Right cardiac atrium (tissue), 5 donors: ENCODE measurements at places on chromosomes 16 and 17. TPM values are rescaled to one million over a fixed set of nuclear protein-coding genes. Genes with fewer than 3 reads are reported as not detected.

Gene SLC6A2
- not detected for polyA plus RNA-seq

Gene ABCA6
- polyA plus RNA-seq: 33.0 TPM

DNA sequence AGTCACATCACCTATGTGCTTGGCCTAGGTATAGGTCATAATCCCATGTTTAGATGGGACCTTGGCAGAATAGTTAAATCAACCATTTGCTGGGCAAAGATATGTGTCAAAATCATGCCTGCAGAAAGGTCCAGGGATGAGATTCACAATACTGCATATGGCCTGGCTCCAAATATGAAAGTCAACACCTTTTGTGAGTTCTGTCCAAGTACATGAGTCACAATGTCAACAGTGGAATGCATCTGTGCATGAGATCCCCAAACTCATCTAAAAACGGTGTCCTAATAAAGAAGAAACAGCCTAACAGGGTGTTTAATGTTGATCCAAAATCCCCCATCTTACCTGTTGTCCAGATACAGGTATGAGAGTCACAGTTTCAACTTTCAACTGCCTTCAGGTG is 1847.5 kb downstream of the TP53TG3F start:
- DNase-seq: no peak

DNA sequence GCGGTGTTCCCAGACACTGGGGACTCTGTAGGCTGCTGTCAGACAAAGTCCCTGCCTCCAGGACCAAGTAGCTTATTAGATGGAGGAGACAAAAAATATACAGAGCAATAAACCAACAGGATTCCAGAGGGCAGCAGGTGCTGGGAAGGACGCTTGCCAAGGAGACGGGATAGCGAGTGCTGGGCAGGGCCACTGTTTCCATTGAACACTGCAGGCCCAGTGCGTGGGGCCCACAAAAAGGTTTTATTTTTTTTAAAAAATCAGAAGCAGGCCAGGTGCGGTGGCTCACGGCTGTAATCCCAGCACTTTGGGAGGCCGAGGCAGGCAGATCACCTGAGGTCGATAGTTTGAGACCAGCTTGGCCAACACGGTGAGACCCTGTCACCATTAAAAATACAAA is 84.2 kb downstream of the ABCC6 start:
- DNase-seq: no peak

Gene ITGAX
- 1.1 TPM for polyA plus RNA-seq

Gene KCNH6
- not detected for polyA plus RNA-seq
